KG1 (cell line): ENCODE measurements at places on chromosomes 1 and 21.

- DNase-seq = no peak
Measured at GRCh38 chr1:218783131-218783530, 390.5 kb upstream of the LYPLAL1 start.

DNA sequence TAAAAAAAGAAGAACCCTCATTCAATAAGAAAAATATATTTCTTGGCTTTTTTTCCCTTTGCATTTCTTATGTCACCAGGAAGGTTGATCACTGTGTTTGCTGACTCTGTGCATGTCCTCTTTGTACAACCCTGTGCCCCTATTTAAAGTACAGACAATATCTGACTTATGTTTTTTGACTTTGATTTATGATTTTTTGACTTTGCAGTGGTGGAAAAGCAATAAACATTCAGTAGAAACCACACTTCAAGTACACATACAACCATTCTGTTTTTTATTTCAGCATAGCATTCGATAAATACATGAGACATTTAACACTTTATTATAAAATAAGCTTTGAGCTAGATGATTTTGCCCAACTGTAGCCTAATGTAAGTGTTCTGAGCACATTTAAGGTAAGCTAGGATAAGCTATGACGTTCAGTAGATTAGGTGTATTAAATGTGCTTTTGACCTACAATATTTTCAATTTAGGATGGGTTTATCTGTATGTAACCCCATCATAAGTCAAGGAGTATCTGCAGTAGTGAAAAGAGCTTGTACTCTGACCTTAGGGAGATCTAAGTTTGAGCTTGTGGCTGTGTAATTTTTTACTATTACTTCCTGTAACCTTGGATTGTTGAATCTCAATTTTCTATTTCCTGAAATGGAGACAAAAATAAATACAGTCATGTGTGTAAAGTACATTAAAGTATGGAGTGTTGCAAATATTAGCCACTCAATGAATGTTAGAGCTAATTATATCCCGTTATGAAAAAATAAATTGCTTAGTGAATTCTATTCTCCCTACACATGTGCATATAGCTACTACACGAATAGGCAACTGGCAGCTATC is 1.2 kb downstream of the RNASEL start:
- DNase-seq = no peak

DNA sequence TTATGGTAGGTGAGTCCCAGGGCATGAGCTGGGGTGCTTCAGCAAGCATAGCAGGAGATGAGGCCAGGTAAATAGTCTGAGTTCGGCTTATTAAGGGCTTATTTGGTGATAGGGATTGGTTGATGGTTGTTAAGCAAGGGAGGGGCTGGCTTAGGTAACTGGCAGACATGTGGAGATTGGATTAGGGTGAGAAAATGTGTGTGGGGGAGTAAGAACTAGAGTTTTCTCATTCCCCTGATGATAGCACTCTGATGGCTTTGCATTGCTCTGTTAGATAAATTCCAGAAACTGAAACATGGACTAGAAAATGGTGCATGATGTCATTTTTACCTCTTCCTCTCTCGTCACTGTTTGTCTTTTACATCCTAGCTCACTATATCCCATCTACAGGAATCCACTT is 53.6 kb downstream of the FGGY start:
- DNase-seq = no peak

GRCh38 chr21:45265721-45266517 is 21.8 kb downstream of the POFUT2 start:
- no peak for DNase-seq

GRCh38 chr1:179342740-179343404 is 22.9 kb upstream of the AXDND1 start:
- DNase-seq = no peak

DNA sequence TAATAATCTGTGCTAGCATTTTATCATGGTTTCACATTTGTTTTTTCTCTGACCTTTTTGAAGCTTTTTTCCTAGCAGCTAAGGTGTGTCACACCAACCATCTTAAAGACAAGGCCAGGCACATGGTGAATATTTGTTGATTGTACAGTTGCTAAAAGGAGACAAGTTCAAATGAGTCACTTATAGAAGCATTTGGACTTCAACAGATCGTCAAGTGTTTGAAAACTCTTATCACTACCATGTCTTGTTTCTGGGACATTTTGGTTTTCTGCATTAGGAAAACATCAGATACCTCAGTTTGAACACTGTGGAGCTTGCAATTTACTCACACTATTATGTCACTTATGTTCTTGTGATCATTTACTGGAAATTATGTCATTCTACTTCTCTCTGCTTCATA is 407.3 kb downstream of the USP25 start:
- no peak for DNase-seq

- no peak for DNase-seq
Measured at GRCh38 chr1:24544239-24544638, 11.6 kb upstream of the NCMAP start.

- DNase-seq = no peak
Measured at GRCh38 chr1:17615959-17616358, 76.5 kb downstream of the ARHGEF10L start.

DNA sequence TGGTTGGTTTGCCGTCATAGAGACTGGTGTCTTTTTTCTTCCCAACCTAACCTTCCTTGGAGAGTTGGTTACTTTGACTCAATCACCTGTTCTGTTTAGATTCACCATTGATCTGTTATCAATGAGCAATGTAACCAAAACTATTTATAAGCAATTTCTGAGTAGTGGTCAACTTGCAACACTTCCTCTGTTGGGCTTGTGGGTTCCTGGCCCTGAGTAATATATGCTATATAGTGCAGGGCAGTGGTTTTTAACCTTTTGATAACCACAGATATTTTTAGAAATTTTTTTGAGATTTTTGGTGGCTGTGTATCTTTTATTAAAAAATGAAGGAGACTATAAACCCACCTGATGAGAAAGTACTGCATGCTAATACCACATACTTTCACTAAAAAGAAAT is 9.4 kb upstream of the XCL1 start:
- no peak for DNase-seq

- no peak for DNase-seq
Measured at GRCh38 chr1:227891223-227891954, 56.3 kb downstream of the WNT9A start.

DNA sequence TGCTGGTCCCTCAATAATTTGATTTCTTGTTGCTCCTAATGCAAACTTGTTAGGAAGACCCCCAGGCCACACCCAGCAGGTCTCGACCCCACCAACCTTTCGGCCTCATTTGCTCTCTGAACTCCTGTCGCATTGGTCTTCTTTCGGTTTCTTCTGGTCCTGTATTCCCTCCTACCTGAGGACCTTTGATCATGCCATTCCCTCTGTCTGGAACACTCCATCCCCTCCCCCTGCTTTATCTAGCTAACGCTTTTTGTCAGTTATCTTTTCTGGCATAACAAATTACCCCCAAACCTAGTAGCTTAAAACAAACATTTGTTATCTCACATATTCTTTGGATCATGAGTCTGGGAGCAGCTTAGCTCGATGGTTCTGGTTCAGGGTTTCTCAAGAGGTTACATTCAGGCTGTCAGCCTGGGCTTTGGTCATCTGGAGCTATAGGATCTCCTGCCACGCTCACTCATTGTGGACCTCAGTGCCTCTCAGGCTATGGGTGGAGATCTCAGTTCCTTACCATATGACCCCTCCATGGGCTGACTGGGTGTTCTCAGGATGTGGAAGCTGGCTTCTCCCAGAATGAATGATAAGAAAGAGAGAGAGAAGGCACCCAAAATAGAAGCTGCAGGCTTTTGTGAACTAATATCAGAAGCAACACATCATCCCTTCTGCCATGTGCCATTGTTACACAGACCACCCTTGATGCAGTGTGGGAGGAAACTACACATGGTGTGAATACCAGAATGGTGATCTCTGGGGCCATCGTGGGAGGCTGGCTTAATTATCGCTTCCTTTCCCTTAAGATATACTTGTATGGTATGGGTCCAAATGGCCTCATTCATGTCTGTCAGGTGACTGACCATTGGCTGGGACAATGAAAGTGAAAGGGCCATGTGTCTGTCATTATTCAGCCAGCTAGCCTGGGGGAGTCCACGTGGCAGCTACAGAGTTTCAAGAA is 29.1 kb upstream of the BCAR3 start:
- no peak for DNase-seq

DNA sequence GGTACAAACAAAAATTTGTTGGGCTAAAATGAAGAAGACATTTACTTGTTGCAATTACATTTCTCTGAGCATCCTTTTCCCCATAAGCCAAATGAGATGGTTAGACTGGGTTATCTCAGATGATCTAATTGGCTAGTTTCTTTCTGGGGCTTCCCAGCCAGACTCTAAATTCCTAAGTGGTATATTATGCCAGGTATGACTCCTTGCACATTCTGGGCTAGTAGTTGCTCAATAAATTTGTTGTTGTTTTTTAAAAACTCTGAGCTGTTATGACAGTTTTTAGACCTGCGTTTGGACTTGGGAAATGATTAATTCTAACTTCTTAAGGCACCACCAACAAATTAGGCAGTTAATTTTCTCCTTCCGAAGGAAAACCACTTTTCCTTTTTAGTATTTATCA is 66.1 kb downstream of the UCK2 start:
- DNase-seq = no peak

DNA sequence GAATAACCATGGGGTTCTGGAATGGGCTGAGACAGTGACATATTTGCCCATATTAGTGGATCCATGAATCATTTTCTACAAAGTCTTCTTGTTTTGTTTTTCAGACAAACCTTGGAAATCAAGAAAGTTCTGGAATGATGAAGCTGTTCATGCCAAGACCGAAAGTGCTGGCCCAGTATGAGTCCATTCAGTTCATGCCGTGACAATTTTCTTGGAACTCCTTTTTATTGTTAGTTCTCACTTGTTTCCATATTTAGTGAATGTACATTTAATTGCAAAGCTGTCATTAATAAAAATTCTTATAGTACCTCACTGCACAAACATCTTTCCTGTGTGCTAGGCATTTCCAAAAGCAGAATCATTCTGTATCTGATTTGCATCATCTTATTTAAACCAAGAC is 100.6 kb upstream of the KCNJ15 start:
- DNase-seq = no peak

- DNase-seq = no peak
Measured at GRCh38 chr1:159866905-159867663, 4.6 kb upstream of the VSIG8 start.
